Kidney epithelial cell (primary cell): ENCODE measurements at places on chromosomes 1 and 21. TPM values are rescaled to one million over a fixed set of nuclear protein-coding genes. Genes with fewer than 3 reads are reported as not detected.

DNA sequence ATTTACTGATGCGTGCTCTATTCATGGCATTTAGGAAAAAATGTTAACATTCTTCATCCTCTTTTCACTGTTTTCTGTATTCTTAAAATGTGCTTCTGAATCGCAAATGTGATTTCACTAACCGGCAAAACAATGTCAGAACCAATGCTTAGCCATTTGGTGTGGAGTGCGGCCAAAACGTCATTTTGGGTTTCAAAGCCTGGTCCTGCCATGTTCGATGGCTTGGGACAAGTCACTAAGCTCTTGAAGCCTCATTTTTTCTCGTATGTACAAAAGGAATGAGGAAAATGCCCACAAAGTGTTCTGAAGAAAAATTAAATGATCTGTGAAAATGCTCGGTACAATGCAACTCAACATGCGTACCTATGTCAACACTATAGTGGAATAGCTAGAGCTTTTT is 175.3 kb downstream of the APP start:
- DNase-seq = no peak

GRCh38 chr1:3632298-3632697 is 7.5 kb downstream of the TPRG1L start:
- DNase-seq = no peak

DNA sequence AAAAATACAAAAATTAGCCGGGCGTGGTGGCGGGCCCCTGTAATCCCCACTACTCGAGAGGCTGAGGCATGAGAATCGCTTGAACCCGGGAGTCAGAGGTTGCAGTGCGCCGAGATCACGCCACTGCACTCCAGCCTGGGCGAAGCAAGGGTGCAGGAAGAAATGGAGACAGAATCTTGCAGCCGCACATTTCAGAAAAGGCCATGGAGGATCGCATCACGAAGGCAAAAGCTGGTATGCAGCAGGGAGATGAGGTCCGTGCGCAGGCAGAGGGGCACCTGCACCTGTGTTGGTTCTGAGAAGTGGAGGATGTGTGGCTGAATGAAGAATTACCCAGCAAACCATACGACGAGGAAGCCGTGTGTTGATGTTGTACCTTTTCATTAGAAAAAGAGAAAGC is 53.0 kb upstream of the ABCG1 start:
- no peak for DNase-seq

- DNase-seq = no peak
These were observed 1.9 kb upstream of the GBP4 start for GRCh38 chr1:89200663-89201062.

DNA sequence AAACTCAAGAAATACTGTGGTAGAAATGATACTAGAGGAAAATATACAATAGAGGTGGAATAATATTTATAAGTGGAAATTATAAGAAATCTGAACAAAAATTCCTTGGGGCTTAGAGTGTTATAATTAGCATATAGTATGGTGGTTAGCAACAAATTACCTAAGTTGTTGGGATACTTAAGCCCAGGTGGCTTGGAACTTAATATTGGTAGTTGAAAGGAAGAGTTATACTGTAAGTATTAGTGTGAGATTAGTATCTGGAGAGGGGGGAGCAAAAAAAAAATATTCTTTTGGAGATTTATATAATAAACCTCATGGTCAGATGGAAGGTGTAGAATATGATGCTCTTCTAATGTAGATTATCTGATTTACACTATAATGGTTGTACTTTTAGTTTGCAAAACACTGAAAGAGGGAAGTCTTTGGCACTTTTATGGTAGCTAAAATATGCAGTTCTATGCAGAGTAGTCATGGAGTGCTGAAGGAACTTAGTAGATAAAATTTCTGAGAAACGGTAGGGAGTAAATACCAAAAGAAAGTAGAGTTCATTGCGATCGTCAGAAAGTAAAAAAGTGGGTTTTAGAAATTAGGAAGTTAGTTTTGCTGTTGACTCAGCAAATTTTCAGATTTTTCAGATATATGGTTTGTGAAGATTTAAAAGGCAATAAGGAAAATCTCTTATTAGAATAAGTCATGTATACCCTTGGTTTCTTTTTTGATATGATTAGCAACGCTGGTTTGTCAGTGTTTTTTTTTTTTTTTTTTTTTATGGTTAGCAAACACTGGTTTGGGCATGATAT is 45.7 kb downstream of the MTF2 start:
- DNase-seq = no peak

DNA sequence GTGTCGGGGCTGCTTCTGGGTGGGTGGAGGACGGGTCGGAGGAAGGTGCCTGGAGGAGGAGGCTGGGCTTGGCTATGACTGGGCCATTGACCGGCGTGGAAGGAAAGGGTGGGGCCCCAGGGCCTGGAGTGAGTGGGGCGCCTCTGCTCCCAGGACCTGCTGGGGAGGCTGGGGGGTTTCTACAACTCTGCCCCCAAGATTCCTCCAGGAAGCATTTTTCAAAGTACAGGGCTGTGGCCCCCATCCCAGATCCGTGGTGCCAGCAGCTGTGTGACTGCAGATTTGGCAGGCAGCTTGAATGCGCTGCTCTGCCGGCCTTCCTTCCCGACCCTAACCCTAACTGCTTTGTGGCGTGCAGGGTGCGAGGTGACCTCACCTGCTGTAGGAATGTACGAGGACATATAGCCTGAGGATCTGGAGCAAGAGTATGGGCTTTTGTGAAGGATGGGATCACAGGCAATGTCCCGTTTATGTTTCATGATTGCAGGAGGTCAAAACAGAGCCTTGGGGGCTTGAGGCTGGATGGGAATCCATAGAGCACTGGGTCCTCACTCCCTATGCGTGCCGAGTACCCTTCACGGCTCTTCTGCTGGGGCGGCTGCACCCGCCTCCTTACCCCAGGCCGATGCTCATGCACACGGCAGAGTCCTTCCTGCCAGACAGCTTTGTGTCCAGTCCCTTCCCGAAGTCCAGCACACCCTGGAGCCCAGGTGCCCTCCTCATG is 24.7 kb downstream of the TRPM2 start:
- DNase-seq = no peak

The KLHDC9 gene
- total RNA-seq = 2.9 and 3.1 TPM in 2 replicates

The KRTAP11-1 gene
- total RNA-seq = not detected in 2 replicates

The TCEA3 gene
- 3.7 and 6.8 TPM in 2 replicates for total RNA-seq

DNA sequence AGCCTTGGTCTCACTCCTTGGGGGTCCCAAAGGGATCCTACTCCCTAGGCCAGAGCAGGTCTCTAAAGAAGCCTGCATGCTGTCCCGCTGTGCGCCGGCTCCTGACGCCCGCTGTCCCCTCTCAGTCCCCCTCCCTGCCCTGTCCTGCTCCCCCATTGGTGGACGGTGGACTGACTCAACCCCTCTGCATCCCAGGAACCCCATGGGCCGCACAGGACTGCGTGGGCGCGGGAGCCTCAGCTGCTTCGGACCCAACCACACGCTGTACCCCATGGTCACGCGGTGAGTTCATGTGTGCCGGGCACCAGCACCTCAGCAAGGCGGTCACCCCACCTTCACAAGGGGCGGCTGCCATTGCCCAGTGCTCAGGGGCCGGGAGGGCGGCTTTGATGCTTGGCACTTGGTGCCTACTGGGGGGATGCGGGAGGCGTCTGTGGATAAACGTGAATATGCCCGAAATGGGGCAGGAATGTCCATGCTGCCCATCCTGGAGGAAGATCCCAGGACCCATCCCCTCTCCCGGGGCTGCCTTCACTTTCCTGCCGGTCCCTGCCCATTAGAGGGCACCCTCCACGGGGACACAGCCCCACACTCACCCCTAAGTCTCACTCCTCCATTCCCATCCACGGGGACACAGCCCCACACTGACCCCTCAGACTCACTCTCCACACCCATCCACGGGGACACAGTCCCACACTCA is 20.2 kb upstream of the LRRC3 start:
- DNase-seq = no peak

DNA sequence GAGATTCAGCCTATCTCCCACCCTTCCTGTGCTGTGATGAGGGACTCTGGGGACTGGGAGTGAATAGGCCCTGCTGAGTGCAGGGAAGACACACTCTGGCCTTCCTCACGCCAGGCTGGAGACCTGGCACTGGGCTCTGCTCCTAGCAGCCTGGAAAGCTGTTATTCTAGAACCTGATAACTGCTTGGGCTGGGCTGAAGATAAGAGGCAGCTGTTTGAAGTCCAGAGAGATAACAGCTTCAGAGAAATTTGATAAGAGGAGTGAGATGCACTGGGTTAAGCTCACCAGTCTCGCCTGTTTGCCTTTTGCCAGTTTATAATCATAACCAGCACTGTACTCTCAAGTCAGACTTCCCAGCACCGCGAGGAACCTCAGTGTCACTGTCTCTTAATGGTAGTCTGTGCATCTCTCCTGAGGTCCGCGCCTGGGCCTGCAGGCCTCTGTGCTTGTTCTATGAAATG is 46.6 kb upstream of the GPR37L1 start:
- no peak for DNase-seq

DNA sequence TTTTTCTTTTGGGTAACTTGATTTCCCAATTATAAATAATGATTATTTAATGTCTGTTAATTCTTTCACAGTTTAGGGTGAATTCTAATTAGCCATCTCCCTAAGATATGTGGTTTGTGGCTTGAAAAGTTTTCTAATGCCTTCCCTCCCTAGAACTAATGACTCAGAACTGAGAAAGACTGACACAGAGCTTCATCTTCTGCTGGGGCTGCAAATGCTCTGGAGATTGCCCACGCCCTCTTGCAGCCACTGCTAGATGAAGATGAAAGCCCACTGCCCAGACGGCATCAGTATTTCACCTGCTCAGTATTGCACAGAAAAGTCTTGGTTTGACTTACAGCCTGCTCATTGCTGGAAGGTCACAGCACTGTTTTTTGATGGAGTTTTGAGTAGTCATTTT is 101.5 kb downstream of the ST6GALNAC3 start:
- no peak for DNase-seq

DNA sequence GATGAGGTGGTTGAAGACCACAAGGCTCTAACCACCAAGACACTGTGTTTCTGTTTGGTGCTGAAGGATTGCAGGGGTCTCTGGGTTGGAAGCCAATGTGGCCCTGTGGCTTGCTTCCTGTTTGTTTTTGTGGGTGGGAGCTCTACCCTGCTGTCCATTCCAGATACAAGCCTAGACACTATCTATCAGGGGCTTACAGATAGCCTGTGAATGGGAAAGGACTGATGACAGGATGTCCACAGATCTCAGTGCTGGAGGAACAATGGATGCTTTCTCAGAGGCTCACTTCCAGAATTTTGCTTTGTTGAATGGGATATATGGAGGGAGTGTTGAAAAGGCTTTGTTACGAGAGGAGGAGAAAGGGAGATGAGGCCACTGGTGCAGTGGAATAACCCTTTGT is 69.7 kb downstream of the NOS1AP start:
- DNase-seq = no peak

DNA sequence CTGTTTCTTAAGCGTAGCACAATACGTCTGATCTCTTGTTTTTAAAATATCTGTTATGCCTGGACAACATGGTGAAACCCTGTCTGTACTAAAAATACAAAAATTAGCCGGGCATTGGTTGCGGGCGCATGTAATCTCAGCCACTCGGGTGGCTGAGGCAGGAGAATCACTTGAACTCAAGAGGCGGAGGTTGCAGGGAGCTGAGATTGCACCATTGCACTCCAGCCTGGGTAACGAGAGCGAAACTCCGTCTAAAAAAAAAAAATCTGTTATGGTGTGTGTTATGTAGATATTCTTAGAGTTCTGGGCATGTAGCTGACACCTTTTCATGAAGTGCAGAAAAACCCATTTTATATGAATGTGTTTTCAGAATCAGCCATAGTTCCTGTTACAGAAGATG is 38.2 kb downstream of the RABGAP1L start:
- no peak for DNase-seq

DNA sequence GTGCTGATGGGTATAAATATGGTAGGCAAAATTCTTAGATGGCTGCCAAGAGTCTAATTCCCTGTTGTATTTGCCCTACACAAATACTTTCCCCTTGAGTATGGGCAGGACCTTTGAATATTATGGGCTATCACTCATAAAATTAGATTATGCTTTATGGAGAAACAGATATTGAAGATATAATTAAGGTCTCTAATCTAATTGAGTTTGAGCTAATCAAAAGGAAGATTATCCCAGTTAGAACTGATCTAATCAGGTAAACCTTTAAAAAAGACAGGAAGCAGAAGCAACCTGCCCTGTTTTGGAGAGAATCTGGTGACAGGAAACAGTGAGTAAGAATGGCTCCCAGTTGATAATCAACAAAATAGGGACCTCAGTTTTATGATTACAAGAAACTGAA is 609.0 kb upstream of the PRMT6 start:
- no peak for DNase-seq

GRCh38 chr1:104921525-104921924 is 1171.8 kb downstream of the AMY1C start:
- DNase-seq = no peak

DNA sequence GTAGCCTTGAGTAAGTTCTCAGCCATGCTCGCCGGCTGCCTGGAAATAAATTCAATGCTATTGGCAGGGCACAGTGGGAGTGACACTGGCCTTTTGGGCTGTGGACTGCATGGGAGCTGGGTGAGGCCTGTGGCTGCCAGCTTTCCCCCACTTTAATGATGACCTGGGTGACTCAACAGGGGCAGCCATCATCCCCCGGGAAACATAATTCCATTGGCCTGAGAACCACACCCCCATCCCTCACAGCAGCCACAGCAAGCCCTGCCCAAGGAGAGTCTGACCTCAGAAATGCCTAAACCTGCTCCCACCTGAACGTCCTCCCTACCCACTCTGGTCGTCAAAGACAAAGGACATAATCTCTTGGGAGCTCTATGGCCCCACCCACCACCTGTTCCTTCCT is 384.0 kb downstream of the LTN1 start:
- DNase-seq = no peak

DNA sequence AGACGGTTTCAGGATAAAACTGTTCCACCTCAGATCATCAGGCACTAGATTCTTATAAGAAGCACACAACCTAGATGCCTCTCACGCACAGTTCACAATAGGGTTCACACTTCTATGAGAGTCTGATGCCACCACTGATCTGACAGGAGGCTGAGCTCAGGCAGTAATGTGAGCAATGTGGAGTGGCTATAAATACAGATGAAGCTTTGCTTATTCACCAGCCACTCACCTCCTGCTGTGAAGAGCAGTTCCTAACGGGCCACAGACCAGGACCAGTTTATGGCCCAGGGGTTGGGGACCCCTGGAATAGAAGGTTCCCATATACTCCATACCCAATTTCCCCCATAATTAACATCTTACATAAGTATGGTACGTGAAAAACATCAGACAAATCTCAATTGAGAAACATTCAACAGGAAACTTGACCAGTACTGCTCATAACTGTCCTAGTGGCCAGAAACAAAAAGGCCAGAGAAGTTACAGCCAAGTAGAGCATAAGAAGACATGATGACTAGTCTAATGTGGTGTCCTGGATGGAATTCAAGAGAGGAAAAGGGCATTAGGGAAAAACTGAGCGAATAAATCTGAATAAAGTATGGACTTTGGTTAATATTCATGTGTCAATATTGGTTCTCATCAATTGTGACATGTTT is 24.7 kb upstream of the IGSF5 start:
- DNase-seq = no peak

The CHIA gene
- total RNA-seq = not detected in 2 replicates

DNA sequence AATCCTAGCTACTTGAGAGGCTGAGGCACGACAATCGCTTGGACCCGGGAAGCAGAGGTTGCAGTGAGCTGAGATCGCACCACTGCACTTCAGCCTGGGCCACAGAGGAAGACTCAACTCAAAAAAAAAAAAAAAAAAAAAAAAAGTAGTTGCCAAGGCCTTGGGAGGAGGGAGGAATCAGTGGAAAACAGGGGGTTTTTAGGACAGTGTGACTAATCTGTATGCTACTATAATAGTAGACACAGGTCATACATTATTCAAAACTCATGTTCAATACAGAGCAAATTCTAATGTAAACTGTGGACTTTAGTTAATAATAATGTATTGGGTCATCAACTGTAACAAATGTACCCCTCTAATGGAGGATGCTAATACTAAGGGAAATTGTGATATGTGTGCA is 51.7 kb upstream of the CTPS1 start:
- DNase-seq = no peak

The RIT1 gene
- 34.8 and 38.8 TPM in 2 replicates for total RNA-seq
